Vagina (tissue), 2 donors: ENCODE measurements at places on chromosomes 6 and 20.

GRCh38 chr20:49313283-49313682 lies 35.4 kb upstream of the ZNFX1 start:
- DNase-seq, result no peak

- DNase-seq, result no peak
Measured at GRCh38 chr20:10790013-10790412, 116.2 kb upstream of the JAG1 start.

GRCh38 chr6:31114970-31115849 lies 610 bp downstream of the PSORS1C1 start:
- no peak for DNase-seq

DNA sequence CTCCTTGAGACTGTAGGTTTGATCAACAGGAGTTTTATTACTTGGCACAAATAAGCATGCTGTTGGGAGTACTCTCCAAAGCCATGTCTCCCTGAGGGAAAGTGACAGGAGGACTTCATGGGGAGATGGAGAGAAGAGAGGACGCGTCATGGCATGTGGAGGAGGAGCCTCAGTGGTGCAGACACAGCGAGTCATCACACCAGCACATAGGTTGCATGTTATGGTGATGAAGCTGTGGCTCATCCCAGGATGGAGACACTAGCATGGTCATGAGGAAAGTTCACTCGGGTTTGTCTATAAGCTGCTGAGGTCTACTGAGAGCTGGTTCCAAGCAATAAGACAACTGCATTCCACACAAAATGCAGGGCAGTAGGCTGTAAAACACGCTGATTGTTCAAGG lies 13.2 kb upstream of the SSTR4 start:
- no peak for DNase-seq

DNA sequence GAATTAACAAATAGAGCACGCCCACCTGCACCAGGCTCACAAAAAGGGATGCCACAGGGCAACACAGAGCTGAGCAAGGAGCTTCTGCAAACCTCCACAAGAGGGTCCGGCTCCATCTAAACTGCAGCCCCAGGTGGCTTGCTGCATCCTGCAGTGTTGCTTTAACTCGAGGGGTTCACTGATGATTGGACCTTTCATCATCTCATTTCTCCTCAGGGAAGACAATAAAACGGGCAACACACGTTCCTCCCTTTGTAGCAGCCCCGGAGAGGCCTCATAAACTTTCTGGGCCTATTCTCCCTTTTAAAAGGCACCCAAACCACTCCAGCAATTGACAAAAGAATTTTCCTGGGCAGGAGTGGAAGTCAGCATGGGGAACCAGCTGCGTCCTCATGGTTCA lies 161.5 kb upstream of the CDH4 start:
- DNase-seq, result no peak

- DNase-seq, result no peak
Measured at GRCh38 chr20:64158346-64159285, 5.6 kb upstream of the MYT1 start.

- no peak for DNase-seq
Measured at GRCh38 chr6:13355999-13356785, 27.9 kb upstream of the TBC1D7 start.

- no peak for DNase-seq
Measured at GRCh38 chr6:20952699-20953474, 418.6 kb downstream of the CDKAL1 start.

DNA sequence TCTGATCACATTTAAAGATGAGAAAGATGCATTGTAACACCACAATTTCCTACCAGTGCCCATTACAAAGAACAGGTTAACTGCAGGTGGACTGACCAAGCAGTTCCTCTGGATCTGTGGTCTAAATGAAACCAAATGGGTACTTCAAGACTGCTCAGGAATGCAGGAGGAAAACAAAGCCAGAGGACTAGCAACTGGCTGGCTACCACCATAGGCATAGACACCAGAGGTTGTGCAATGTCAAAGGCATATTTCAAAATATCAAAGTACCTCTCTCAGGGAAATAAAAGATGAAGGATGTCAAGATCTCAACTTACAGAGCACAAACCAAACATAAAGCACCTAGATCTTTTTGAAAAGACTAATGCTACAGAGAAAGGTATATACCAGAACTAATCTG lies 65.5 kb downstream of the GMDS start:
- DNase-seq, result no peak

- no peak for DNase-seq
Measured at GRCh38 chr6:45175272-45175671, 152.9 kb upstream of the RUNX2 start.

DNA sequence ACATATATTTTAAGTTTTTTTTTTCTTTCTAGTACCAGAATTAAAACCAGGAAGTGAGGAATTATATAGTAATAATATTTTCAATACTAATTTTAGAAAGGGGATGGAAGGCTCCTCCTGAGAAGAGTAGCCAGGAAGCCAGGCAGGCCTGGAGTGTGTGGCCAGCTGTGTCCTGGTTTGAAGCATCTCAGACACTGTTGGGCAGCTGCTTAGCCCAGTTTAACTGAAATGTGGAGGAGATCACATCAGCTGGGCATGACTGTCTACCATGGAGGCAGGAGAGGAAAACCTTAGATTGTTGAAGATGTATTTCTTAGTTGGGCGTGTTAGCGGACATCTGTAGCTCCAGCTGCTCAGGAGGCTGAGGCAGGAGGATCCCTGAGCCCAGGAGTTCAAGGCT lies 142.2 kb downstream of the ARID1B start:
- DNase-seq, result no peak

DNA sequence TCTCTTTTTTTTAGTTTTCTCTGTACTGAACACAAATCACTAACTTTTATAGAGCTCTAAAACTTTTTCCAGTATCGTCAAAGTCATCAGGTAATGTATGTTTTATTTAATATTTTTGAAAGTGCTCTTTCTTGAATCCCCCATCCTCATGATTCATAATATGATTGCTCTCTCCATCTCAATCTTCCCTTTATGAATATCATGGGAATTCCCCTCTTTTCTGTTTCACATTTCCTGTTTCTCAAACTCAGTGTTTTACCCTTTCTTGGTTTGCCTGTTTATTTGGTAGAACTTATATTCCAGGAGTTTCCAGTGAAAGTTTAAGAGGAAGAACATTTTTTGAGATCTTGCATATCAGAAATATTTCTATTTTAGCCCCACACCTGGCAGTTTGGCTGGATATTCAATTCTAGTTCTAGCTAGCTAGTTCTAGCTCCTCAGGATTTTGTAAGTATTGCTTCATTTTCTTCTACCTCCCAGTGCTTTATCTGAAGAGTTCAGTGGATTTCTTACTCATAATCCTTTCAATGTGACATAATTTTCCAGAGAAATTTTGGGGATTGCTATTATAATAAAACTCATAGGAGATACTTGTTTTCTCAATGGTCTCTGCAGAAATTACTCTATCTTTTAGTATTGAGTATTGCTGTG lies 6.1 kb upstream of the C6orf58 start:
- no peak for DNase-seq

DNA sequence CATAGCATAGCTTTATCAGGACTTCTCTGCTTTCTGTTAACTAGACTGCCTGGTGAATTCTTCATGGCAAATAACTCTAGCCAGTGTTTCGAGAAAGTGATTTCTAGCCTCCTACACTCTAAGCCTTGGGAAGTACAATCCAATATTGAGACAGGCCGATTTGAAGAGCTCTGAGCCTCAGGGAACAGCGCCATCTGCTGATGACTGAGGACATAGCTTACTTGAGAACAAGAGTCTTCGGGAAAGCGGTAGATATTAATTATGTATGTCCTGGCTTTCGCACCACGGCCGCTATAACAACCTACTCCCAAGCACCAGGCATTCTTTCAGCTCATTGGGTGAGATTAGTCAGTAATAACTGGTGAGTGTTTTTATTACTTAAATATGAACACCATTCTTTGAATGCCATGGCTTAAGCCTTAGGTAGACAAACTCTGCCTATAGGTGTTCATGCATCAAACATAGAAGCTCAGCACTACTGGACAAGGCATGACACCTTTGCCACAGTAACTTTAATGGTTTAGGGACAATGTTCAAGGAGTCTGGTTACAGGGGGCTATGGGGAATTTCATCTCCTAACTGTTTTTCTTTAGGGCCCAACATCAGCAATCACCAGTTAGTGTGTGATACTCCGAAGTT lies 518.6 kb downstream of the BMP2 start:
- DNase-seq, result no peak

DNA sequence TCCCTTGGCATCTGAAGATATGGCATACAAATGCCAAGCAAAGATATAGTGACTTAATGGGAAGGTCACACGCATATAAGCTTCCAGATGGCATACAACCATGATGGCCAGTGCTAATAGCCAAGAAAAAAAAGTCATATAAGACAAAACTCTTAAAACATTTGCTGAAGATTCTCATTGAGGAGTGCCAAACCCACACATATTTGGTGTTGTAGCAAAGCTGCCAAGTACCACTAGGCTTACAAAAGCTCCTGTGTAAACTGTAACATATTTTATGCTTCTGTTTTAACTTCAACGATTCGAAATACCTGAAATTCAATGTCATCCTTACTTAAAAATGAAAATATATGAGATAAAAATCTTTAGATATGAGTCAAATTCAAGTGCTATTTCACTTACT lies 123.0 kb downstream of the HMGCLL1 start:
- no peak for DNase-seq

DNA sequence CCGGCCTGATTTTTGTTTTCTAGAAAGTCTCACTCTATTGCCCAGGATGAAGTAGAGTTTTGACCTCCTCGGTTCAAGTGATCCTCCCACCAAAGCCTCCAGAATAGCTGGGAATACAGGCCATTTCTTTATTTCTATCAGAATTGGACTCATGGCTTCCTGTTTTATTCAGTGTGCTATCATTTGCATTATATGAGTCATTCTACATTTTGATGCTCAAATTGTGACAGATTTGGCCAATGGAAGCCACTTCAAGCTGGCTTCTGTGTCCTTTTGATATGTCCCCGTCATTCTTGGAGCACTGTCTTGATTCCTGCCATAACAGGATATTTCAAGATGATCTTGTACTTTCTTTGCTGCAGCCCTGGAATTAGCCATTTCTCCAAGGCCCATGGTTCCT lies 75.1 kb downstream of the CNBD2 start:
- no peak for DNase-seq

DNA sequence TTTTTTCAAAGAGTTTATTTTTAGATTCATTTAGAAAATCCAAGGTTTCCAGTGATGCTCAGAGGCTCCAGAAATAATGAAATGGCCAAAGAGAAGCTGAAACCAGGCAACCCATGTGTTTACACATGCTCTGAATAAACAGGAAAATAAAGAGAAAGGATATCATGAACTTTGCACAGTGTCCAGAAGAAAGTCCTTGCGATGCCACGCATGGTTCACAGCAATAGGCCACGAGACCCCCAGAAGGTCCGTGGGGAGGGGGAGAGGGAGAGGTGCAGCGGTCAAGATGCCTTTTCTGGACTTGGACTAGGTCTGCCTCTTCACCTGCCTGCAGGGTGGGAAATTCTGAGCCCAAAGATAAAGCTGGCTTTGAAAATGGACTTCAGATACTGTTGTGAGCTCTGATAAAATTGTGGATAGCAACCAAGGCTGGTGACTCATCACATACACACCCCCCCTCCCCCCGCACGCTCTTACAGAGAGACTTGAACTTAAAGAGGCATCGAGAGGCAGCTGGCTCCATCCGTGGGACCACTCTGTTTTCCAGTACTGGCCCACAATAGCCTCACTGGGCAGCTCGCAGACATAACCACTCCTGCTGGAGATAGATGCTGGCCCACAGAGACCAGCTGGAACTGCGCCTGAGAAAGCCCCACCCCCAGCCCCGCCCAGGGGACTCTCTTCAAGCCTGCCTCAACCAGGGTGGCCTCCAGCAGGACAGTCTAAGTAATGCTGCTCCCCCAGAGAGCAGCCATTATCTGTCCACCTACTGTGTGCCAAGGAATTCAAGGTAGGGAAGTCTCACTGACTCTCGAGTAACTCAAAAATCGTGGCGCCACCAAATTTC lies 21.2 kb upstream of the NFATC2 start:
- no peak for DNase-seq

DNA sequence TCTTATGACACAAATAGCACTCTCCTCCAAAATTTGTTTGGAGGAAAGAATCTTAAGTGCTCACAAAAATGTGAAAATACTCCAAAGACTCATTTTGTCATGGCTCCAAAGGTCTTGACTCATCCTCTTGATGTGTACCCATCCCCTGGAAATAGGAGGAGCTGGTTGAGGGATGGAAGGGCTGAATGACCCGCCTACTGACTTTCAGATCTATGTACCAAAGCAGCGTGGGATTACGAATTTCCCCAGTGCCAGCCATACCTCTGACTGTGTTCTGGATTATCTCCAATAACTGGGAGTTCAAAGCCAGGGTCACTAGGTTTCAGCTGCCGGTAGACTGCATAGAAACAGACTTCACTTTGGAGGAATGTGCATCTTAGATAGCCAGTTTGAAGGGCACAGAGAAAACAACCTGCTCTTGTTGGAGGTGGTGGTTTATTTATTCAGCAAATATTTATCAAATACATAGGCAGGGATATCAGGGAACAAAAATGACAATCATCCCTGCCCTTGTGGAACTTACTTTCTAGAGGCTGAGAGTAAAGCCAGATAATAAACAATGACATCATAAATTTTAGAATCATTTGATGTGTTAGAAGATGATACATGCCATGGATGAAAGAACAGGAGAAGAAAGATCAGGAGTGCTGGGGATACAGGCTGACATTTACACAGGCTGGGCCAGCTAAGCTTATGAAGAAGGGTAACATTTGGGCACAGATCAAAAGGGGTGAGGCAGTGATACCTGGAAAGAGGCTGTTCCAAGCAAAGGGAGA lies 246.6 kb downstream of the TBXT start:
- DNase-seq, result no peak

DNA sequence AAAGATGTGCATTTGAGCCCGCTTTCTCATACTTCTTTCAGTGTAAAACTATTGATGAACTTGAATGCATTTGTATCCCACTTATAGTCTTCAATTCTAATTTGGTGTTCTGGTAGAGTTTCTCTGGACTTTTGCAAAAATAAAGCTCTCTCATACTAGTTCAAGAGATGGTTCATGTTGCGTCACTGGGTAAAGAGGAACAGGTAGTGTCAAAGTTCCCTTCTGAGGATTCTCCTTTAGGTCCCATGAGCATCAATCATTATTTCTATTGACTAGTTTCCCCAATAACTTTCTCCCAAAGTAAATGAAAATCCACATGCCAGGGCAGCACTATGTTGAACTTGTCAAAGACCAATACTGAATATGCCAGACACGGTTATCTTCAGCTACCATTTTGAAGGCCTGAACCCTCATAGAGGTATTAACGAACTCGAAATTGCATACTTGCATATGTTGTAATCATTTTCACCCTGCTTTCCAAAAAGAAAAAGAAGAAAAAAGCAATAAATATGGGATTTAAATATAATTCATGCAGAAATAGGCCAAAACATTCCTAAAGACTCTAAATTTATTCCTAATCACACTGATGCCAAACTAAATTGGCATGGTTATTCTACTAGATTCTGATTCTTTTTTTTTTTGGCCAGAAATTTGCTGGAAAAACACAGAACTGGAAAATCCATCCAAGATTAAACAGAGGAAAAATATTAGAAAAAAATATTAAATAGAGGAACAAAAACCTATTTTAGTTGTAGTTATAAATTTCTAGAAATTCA lies 84.5 kb downstream of the SGK1 start:
- DNase-seq, result no peak

DNA sequence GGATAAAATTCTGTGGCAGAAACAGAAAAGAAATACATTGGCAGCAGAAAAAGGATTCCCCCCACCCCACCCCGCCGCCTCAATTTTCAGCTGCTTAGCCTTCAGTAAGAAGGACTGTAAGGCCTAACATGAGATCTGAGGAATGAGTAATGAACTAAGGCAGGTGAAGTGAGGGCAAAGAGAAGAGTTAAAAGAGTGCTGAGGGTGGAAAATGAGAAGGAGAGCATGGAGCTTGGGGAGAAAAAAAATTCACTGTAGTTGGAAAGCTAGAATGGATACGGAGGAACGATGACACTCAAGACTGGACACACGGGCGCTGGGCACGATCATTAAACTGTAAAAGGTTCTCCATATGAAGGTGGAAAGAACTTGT lies 14.6 kb downstream of the POM121L2 start:
- no peak for DNase-seq
